ENCODE measurements at places on chromosomes 7 and 10.

DNA sequence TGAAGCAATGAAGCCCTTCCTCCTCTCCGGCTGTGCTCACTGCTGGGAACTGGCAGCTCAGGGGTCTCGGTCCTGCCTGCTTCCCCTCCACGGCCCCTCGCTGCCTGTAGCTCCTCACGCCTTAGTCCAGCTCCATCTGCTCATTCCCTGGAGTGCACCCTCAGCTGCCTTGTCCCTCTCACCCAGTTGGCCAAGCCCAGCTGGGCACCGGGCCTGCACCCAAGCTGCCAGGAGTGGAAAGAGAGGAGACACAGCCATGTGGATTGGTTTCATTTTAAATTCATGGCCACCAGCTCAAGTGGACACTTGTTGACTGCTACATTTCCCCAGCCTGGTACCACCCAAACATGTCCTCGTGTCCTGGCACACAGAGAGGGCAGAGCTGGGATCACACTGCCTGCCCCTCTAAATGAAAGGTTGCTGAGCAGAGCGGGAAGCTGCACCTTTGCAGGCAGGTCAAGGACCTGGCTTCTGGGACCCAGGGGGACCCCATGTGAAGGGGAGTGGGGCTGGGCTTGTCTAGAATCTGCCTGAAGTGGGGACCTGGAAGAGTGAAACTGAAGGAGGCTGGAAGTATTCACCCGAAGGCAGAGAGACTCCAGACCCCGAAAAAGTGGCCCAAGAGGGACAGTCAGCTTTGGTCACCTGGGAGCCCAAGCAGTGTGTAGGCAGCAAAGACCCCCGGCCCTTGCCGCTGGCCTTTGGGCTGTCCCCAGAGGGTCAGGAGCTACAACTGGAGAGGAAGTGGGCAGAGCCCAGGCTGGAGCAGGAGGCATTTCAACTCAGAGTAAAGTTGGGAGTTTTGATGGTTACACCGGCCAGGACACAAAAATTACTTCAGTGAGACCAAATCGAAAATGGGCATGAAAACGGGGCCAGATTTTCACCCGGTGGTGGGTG lies 15.0 kb upstream of the BNIP3 start:
- no peak for DNase-seq

GRCh38 chr10:22605168-22605567 lies 109.2 kb downstream of the PIP4K2A start:
- no peak for DNase-seq

- no peak for DNase-seq
Measured at GRCh38 chr10:129740532-129741279, 223.4 kb downstream of the EBF3 start.

GRCh38 chr10:133039107-133039802 lies 48.5 kb upstream of the ADGRA1 start:
- no peak for DNase-seq

DNA sequence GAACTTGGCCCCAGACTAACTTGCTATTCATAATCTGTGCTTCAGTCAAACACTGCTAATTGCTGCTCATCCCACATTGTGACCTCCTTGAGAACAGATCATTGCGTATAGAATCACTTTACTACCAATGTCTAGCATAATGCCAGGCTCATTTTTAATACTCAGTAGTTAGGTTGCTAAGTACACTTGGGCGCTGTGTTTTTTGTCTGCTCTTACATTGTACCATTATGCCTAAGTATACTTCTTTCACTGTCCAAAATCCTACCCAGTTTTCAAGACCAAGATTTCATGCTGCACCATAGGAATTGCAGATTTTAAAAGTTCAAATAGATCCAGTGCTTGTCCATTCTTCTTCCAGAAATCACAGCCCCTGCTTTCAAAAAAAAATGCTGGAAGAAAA lies 32.8 kb upstream of the TMEM106B start:
- DNase-seq = no peak

GRCh38 chr7:143455942-143456341 lies 12.7 kb downstream of the TAS2R60 start:
- DNase-seq = no peak

GRCh38 chr7:71414490-71414889 lies 282.5 kb downstream of the GALNT17 start:
- no peak for DNase-seq

- no peak for DNase-seq
Measured at GRCh38 chr7:29291723-29292618, 97.4 kb downstream of the CHN2 start.

- DNase-seq = no peak
Measured at GRCh38 chr7:114936471-114936870, 14.6 kb downstream of the MDFIC start.

DNA sequence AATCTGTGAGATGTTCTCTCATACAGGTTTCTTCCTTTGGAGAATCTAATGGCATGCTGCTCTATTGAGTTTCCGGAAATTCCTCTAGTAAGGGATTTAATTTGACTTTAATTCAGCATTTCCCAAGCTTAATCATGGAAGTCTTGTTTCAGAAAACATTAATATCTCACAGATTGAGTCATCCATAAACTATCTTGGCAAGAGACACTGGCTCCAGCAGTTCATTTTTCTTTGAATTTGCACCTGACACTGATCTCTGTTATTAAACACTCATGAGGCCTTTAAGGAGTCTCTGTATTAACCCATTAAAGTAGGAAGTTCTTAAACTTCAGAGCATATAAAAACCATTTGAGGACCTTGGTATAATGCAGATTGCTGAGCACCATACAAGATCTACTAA lies 3.6 kb upstream of the ITGB8 start:
- DNase-seq = no peak

DNA sequence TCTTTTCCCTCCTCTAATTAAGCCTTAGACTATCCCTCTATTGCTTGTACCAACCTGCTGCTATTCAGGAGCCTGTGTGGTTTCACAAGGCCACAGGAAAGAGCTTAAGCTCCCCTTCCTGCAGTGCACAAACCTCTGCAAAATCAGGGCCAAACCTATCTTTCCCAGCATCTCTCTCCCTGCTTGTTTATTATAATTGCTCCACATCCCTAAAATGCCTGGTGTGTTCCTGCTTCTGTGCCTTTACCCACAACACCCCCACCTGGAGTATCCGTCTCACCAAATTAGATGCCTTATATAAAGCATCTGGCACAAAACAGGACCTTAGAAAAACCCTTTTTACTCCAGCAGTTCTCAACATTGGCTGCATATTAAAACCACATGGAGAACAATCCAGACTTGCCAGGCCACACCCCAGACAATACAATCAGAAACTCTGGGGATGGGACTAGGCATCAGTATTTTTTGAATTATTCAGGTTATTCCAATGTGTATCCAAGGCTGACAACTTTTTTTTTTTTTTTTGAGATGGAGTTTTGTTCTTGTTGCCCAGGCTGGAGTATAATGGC lies 16.7 kb downstream of the SEC31B start:
- no peak for DNase-seq

- DNase-seq = no peak
Measured at GRCh38 chr10:6929148-6929830, 349.2 kb upstream of the PRKCQ start.

DNA sequence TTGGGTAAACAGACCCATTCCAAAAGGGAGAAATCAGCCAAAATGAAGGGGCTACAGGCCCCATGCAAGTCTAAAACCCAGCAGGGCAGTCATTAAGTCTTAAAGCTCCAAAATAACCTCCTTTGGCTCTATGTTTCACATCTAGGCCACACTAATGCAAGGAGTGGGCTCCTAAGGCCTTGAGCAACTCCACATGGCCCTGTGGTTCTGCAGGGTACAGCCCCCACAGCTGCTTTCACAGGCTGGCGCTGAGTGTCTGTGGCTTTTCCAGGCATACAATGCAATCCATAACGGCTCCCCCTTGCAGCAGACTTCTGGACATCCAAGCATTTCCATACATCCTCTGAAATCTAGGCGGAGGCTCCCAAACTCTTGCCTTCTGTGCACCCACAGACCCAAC lies 9.0 kb downstream of the TMEM243 start:
- no peak for DNase-seq

DNA sequence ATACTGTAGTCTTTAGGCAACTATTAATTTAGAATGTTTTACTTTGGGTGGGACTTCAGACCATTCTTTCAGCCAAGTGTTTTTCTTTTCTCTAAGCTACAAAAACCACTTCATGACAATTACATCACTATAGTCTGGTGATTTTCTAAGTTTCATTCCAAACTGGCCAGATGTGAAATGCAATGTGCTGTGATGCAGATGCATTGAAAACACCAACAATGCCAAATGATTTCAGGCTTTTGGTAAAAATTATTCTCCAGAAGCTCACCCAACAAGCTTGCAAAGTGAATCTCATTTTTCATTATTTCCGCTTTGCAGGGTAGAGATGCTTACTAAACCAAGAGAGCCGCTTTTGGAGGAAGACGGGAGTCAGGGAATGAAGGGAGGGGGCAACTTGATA lies 118.4 kb upstream of the ANK3 start:
- no peak for DNase-seq

- no peak for DNase-seq
Measured at GRCh38 chr7:44113764-44114354, 9.5 kb downstream of the POLD2 start.

DNA sequence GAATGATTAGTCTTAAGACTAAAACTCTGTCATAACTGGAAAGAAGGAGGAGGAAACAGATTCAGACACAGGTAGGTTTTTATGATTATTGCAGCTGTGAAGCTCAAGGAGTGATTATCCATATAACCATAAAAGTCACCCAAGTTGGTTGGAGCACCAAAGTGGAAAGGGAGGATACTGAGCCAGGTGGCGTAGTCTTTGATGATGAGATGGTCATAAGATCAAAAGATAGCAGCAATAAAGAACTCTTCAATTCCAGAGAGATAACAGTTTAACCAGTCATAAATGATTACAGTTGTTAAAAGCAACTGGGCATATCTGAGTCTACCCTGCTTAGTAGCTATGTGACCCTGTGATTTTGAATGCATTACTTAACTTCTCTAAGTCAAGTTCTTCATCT lies 8.4 kb downstream of the ABCB1 start:
- no peak for DNase-seq

DNA sequence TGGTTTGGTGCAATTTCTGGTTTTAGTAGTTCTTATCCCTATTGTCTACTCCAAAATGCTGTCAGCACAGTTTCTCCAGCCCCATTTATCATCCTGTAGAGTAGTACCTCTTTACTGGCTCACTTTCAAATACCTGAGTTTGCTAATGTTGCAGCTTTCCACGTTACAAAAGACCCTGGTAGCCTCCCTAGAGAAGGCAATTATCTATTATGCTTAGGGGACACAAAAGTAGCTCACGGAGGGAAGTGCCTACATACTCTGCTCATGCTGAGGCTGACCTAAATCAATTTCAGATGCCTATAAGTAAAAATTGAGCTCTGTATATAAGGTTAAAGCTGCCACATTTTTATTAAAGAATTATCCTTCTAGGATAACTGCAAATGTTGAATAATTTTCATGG lies 603.6 kb downstream of the CNTNAP2 start:
- no peak for DNase-seq

DNA sequence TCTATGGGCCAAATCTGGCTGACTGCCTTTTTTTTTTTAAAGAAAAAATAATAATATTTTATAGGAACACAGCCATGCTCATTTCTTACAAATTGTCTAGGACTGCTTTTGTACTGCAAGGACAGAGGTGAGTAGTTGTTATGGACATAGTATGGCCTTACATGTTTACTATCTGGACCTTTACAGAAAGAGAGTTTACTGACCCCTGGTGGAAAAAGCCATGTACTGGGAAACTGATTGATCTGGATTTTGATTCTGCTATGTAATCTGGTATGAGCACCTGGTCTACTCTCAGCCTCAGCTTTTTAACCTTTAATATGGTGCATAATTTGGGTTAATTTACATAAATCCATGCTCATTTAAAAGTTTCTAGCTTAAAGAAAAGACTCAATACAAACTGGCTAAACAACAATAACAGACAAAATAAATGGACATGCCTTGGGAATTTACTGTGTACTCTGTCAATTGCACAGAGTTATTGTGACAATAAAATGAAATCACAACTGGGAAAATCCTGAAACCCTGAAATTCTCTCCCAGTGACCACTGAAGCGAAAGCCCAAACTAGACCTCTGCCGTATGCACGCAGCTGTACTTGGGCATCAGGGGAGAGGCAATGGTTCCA lies 260.7 kb downstream of the BMPER start:
- DNase-seq = no peak

- DNase-seq = no peak
Measured at GRCh38 chr10:49627038-49627437, 13.2 kb downstream of the CHAT start.

GRCh38 chr10:22978287-22978686 lies 50.4 kb downstream of the ARMC3 start:
- DNase-seq = no peak

DNA sequence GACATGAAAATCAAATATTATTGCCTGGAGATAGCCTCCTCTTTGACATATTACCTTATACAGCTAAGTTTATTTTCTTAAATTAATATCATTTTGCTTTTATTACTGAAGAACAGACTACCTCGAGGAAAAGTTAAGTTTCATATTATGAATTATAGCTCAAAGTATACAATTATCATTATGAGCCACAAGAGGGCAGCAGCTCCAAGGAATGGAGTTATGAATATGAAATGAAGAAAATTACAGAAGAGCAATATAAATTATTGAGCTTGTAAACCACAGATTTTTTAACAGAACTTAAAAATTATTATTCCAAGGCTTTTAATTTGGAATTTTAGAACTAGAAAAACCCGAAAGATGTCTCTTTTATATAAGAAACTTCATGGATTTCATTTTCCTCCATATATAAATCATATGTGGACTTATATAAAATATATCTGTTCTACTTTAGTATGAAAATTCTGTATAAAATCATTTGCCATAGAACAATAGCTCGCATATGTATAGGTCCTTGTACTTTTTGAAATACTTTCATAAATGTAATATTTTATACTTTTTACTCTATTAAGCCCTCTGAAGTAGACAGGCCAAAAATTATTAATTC lies 40.1 kb downstream of the IQUB start:
- peak; percentile 31 for DNase-seq

GRCh38 chr10:24128066-24128730 lies 80.7 kb upstream of the KIAA1217 start:
- DNase-seq = no peak

GRCh38 chr10:76282061-76283025 lies 850.9 kb downstream of the LRMDA start:
- DNase-seq = peak; percentile 7

GRCh38 chr7:39825401-39825980 lies 124.6 kb upstream of the CDK13 start:
- DNase-seq = no peak

GRCh38 chr7:26199301-26200037 lies 1.1 kb downstream of the HNRNPA2B1 start:
- no peak for DNase-seq

GRCh38 chr10:86260564-86260963 lies 106.0 kb downstream of the GRID1 start:
- DNase-seq = no peak

DNA sequence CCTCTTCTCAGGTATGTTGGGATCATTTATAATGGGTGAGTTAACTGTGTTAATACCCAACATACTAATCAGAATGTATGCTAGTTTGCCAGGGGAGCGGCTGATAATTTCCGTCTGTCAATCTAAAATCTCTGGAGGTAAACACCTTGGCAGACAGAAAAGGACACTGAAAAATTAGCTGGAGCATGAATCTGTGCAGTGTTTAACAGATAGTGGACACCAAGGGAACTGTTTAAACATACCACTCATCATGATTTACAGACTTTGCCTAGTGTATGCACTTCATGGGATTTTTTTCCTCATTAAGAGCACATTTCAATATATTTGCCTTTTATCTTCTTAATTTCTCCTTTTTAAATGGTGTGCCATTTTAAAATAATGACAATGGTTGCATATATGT lies 68.2 kb downstream of the SLC13A1 start:
- no peak for DNase-seq

Measured in HAP-1 (cell line).